T-helper 22 cell (primary cell): ENCODE measurements at places on chromosomes 6 and 20.

DNA sequence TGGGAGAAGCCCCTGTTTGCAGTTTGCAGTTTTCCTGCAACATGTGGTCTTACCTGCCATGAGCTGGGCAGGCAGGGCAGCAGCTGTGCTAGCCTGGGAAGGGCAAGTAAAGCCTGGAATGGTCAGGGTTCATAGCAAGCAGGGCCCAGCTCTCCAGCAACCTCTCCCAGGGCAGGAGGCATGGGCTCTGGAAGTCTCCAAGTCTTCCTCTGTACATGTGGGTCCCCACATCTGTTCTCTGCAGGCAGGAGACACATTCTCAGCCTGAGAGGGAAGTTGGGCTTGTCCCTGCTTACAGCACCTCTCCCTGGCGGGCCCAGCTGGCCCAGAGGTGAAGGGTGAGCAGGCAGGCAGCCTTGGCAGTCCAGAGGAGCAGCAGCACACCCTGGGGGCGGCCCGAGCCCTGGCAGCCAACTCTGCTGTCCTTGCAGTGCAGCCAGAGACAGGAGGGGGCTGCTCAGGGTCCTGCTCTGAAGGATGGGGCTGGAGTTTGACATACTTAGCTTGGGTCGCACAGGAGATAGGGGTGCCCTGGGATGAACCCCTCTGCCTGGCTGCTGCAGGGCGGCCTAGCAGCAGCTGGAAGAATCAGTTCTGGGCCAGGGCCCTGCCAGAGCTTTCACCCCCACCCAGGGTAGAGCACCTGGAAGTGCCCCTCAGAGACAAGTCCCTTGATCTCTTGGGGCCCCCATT is 176.0 kb downstream of the MRPL14 start:
- no peak for DNase-seq

DNA sequence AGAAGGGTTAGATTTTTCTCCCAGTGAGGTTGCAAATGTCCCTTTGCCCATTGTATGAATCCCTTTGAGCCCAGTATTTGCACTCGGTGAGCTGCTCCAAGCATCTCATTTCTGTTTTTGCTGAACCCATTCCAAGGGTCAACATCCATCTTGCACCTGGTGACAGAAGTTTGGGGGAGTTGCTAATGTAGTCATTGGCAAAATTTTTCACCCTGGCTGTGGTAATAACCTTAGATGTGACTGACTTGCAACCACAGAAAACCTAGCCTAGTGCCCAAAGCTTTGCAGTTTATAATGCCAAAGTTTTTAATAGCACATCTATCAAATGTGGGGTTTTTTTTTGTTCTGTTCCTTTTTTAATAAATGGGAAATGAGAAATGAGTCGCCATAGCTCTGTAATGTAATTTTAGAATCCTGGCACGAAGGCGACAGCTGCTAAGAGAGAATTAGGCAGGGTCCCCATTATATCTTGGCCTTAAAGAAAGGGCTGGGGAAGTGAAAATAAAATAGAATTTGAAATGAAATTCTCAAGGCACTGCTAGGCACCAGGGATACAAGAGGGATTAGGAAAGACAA is 682.8 kb downstream of the KIF16B start:
- DNase-seq = no peak

DNA sequence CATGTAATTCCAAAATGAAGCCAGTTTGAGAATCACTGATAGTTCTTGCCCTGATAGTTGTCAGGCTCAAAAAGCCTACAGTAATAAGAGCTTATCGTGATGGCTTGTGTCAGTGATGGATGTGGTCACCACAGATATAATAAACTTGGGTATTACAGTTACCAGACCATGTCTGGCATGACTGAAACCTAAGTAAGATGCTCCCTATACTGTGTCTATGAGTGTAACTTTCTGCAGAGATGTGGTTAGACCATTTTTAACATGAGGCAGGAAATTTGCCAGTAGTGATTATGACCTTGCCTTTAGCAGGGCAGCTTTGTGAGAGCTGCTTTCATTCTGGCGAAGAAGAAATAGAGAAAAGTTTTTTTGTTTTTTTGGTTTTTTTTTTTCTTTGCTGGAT is 90.2 kb downstream of the ANKS1A start:
- no peak for DNase-seq

GRCh38 chr6:156109713-156110112 is 654.1 kb upstream of the NOX3 start:
- DNase-seq = no peak
